ENCODE measurements at places on chromosomes 3 and 15.

GRCh38 chr3:63739474-63739873 lies 79.6 kb upstream of the C3orf49 start:
- no peak for DNase-seq

DNA sequence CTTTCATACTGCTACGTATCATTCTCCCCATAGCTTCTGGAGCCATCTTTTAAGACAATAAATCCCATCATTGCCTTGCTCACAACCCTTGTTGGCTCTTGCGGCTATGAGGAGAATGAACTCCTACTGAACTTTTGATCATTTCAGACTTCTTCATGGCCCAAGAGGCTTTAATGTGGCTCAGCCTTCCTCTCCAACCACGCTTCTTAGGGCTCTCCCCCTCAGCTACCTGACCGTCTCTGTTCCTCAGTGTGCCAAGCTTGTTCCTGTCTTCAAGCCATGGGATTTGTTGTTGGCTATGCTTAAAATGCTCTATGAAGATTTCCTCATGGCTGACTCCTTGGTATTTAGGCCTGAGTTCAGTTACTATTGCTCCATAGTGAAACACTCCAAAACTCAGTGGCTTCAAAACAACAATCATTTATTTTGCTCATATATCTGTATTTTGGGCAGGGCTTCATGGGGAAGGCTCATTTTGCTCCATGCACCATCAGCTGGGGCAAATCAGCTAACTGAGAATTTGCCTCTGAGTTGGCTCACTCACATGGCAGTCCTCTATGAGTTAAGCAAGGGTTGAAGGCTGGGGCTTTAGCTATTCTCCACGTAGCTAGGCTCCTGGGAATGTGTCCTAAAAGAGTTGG lies 47.5 kb downstream of the FOXL2 start:
- DNase-seq = no peak

- no peak for DNase-seq
These were observed 38.2 kb downstream of the MRPL46 start for GRCh38 chr15:88428805-88429605.

DNA sequence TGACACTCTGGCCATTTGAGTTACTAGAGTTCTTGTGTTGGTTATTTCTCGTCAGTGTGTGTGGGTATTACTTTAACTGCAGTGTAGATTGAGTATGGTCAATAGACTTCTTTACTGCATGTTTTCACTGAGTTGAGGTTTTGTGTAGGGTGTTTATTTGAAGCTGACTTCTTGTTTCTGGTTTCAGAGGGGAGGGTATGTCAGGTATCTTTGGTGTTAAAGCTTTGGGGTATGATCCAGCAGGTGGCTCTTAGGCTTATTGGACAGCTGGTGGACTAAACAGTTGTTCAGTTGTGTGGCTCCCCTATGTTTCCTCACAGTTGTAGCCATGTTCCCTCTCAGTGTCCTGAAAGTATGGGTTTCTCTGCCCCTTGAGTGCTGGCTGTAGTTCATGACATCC lies 72.0 kb downstream of the AKAP13 start:
- DNase-seq = no peak

GRCh38 chr15:65937476-65937875 lies 68.2 kb downstream of the RAB11A start:
- no peak for DNase-seq

- no peak for DNase-seq
These were observed 1.3 kb downstream of the BNIP2 start for GRCh38 chr15:59687836-59688235.

DNA sequence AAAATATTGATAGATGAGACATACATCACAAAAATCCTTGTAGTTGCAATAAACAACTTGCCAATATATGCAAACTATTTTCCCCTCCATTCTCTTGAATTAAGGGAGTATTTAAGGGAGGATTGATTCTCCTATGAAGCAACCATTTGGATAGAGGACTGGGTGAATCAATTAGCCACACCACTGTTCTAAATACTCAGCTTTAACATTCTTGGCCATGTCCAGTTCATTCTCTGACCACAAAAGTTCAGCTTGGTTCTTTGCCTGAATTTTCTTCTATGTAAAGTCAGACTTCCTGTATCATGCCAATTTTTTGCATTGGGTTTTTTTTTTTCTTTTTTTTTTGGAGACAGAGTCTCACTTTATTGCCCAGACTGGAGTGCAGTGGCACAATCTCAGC lies 15.8 kb upstream of the SEC11A start:
- DNase-seq = no peak

GRCh38 chr3:180093535-180093934 lies 56.8 kb upstream of the PEX5L start:
- DNase-seq = no peak

Data from nephron progenitor cell (in vitro differentiated cells).